ENCODE measurements at places on chromosomes 16 and 17.

- no peak for DNase-seq
Observed at GRCh38 chr16:56279132-56279531, 87.8 kb downstream of the GNAO1 start.

DNA sequence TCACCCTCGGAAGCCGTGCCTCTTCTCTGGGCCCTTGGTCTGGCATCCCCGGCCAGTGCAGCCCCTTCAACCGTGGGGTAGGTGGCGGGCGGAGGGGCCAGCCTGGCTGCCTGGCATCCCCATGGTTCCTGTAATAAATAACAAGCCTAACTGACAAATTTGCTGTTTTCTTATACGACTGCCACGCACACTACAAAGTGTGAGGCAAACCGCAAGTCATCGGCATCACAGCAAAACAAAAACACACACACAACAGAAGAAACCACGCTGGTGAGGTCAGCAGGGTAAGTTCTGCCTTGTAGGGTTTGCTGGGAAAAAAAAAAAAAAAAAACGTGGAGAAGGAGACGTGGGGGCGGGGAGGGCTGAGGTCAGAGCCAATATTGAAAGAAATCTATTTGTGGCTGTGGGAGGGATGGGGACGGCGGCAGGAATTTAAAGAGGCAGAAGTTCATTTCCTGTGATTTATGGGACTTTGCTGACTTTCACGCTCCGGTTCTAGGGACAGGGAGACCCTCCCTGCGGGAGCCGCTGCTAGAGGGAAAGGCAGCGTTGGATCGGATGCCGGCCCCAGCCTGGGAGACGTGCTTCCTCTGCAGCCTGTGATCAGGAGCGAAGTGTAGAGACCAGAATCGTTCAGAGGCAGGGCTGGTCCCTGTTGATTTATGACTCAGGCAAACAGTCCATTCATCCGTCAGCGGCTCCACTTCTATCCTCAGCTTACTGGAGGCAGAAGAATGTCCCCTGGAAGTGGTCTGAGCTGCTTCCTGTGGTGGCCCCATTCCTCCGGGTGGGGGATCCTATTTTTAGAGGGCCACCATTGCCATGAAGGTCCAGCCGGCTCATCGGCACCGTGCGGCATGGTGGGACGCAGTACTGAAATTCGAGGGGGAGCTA is 162.8 kb downstream of the FOXL1 start:
- DNase-seq = no peak

DNA sequence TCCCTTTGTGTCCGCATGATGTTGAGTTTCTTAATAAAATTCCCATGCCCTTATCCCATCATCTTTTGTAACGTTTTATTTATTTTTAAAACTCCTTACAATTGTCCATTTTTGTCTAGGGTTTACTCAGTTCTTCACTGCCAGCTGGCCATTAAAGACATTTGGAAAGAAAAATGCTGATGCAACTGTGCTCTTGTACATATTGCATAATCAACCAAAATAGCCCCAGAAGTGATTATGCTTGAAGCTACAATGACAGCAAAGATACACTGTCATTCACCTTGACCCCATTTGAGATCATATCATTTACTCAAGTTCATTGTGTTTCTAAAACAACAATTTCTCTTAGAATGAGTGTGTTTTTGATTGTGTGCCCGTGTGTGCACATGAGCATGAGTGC is 1074.6 kb upstream of the RBFOX1 start:
- DNase-seq = no peak

DNA sequence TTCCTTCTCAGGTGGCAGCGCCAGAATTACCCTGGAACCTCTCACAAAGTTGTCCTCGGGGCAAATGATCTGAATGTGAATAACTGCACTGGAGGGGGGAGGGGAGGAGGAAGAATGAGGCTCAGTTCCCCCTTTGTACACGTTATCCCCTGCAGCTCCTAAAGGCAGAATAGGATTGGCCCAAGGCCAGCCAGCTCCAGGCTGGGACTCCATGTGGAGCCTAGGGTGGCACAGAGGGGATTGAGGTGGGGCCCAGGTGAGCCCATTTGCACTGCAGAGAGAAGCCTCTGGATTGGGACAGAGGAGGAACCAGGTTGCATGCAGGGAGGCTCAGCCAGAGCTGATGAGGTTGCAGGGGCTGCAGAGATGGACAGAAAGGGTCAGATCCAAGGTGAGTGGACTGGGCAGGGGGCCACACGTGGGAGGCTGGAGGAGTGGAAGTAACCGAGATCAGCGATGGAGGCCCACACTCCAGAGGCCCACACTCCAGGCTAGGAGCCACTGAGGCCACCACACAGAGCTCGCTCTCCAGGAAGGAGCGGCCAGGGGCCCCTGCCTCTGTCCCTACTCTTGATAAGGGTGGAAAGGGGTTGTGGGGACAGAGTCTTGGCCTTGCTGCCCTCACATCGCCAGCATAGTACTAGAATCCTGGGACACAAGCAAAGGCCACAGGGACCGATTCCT is 78.6 kb downstream of the RBFOX3 start:
- DNase-seq = no peak

- no peak for DNase-seq
Observed at GRCh38 chr16:86083382-86084002, 184.5 kb downstream of the IRF8 start.

All from NCI-H1105 (cell line).